Left cardiac atrium (tissue), 4 donors: ENCODE measurements at places on chromosomes 5 and 9. TPM values are rescaled to one million over a fixed set of nuclear protein-coding genes. Genes with fewer than 3 reads are reported as not detected.

DNA sequence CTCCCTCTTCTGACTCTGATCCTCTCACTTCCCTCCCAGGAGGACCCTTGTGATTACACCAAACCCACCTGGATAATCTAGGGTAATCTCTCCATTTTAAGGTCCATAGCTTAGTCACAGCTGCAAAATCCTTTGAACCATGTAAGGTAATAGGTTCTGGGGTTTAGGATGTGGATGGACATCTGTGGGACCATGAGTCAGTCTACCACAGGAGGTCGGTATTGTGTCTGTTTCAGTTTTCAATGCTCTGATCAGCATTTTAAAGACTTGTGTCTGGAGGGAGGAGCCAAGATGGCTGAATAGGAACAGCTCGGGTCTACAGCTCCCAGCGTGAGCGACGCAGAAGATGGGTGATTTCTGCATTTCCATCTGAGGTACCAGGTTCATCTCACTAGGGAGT is 112.6 kb downstream of the CAVIN4 start:
- DNase-seq, result no peak

- DNase-seq, result no peak
These were observed 33.6 kb upstream of the FBP1 start for GRCh38 chr9:94672811-94673487.

DNA sequence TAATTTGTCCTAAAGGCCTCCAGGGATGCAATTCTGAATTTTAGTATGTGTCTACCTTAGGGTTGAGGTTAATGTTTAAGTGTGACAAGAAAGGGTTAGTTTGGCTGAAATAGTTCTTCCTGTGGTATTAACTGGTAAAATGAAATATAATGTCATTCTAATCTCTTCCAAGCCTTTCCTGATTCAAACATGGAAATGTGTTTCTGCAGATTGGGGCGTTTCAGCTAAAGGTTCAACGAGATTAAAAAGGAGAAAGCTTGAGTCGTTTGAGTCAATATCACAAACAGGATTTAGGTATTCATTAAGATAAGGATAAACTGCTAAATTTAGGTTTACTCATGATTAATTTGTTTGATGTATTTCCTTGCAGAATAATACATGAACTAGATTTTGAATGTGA is 34.4 kb upstream of the ALDOB start:
- DNase-seq, result no peak

DNA sequence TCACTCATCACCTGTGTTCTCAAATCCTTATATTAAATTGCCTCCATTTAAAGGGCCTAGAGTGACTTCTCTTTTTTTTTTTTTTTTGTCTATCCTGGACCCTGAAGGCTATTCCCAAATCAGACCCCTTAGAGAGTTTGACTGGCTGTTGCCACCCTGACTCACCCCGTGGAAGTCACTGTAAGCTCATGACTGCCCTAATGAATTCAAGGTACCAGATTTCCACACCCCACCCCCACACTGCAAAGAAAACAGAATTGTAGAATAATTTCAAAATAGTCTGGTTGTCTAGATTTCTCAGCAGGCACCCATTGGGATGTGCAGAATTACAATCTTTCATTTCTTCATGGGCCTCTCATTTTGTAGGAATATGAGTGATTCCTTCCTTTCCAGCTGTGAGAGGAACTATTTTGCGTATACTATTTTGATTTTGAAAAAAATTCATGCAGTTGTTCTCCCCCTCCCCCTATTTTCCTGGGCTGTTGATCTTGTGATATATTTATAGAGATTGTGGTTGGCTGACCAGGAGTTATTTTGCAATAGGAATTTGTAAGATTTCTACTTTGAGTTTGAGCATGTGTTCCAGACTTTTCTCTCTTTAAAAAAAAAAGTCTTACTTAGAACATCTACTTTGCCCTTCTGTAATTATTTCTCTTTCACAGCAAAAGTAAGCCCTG is 79.1 kb downstream of the ZNF618 start:
- DNase-seq, result no peak

GRCh38 chr9:19231904-19232822 is 1.7 kb downstream of the DENND4C start:
- no peak for DNase-seq

- DNase-seq, result no peak
These were observed 47.3 kb downstream of the C9orf152 start for GRCh38 chr9:110160685-110161084.

DNA sequence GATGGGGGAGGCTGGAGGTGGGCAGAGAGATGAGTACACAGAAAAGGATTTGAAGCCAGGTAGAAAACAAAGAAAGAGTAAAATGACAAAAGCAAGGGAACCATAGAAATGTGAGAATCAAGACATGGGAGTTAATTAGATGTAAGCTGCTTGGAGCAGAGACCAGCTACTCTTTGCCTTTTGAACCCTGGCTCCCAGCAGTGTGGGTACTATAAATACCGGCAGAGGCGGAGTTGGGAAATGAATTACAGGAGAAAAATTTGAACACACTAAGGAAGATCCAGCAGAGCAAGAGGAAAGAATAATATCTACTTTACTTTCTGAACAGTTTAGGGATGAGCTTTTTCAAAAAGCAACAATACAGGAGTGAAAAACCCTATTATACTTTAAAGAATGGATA is 36.5 kb downstream of the KIF24 start:
- DNase-seq, result no peak

GRCh38 chr5:60814498-60814897 is 29.6 kb downstream of the ELOVL7 start:
- no peak for DNase-seq

DNA sequence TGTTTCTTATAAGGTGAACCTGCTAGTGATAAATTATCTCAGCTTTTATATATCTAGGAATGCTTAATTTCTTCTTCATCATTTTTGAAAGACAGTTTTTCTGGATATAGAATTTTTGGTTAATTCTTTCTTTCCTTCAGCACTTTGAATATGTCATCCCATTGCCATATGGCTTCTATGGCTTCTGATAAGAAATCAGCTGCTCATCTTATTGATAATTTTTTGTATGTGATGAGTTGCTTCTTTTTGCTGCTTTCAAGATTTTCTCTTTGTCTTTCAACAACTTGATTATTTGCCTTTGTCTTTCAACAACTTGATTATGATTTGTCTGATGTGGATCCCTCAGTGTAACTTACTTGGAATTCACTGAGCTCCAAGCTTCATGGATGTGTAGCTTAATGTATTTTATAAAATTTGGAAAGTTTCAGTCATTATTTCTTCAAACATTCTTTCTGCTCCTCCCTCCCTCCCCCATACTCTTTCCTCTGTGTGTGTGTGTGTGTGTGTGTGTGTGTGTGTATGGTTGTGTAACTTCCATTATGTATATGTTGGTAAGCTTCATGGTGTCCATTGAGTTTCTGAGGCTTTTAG is 243.9 kb downstream of the TLE1 start:
- no peak for DNase-seq

GRCh38 chr5:35777358-35778087 is 79.2 kb upstream of the IL7R start:
- peak; percentile 69 for DNase-seq

GRCh38 chr5:124343451-124343867 is 403.0 kb downstream of the ZNF608 start:
- DNase-seq, result no peak

DNA sequence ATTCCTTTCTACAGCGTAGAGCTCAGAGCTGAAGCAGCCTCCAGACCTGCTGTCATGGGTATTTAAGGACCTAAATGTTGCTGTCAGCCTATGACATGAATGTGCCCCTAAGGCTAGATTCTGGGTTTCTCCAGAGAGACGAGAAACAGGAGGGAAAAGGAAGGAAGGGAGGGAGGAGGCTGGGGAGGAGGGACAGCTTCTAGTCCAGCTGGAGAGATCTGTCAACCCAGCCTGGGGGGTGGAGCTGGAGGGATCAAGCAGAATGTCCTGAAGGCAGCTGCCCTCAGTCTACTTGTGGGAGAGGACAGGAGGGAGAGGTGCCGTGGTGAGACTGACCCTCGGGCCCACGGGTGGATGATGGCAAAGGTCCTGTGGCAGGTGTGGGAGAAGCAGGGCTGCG is 1.1 kb upstream of the DBH start:
- DNase-seq, result no peak

GRCh38 chr5:6710070-6710469 is 3.2 kb upstream of the TENT4A start:
- DNase-seq, result no peak

- peak; percentile 53 for DNase-seq
These were observed 144.5 kb downstream of the AOPEP start for GRCh38 chr9:94870793-94871558.

GRCh38 chr9:97280755-97281330 is 26.6 kb upstream of the CCDC180 start:
- DNase-seq, result no peak

DNA sequence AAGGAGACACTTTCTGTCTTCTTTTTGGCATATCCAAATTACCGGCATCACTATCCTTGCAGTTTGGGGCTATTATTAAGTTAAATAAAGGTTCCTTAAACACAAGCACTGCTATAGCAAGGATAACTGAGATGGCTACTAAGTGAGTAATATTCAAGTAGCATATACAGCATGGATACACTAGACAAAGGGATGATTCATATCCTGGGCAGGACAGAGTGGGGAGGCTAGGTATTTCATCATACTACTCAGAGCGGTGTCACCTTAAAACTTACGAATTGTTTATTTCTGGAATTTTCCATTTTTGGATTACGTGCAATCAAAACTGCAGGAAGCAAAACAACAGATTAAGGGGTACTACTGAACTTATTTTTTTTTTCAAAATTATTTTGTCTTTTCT is 54.1 kb downstream of the FER start:
- DNase-seq, result no peak

GRCh38 chr5:68409259-68409658 is 193.7 kb downstream of the PIK3R1 start:
- DNase-seq, result no peak

- DNase-seq, result no peak
These were observed 1.1 kb downstream of the ARL15 start for GRCh38 chr5:54309276-54309675.

- no peak for DNase-seq
These were observed 97.4 kb upstream of the CLINT1 start for GRCh38 chr5:157956271-157956885.

GRCh38 chr9:100426189-100426529 is 784 bp upstream of the MSANTD3 start:
- no peak for DNase-seq

GRCh38 chr5:16265141-16265540 is 85.5 kb upstream of the MARCHF11 start:
- DNase-seq, result no peak

DNA sequence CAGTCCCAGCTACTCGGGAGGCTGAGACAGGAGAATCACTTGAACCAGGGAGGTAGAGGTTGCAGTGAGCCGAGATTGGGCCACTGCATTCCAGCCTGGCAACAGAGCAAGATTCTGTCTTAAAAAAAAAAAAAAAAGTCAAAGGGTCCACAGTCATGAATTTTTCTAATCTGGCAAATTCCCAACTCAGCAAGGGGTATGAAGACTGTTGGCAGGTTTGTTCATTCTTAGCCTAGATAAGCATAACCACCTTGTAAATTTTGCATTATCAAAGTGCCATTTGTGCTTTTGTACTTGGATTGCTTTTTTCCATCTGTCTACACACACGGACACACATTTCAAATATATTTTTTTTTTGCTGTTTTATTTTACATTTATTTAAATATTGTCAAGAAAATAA is 299.8 kb upstream of the NUDT12 start:
- DNase-seq, result no peak

DNA sequence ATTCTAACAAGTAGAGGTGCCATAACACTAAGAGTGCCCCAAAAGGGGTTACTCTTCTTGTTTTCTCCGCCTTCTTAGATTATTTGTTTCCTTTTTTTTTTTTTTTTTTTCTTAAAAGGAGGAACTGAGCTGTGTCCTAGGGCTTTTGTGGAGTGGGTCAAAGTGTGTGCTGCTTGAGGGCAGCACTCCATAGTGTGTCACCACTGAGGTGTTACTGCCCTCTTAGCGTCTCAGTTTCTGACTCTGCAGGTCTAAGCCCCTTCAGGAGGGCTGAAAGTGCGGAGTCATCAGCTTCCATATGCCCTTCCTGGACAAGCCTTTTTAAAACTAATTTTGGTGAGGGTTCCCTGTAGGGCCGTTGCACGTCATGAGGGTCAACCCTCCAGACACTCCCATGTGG is 12.6 kb upstream of the NANS start:
- DNase-seq, result no peak

GRCh38 chr5:127910307-127910956 is 173.1 kb upstream of the SLC12A2 start:
- DNase-seq, result no peak

- DNase-seq, result peak; percentile 72
These were observed 149.3 kb upstream of the COL5A1 start for GRCh38 chr9:134492281-134492691.

DNA sequence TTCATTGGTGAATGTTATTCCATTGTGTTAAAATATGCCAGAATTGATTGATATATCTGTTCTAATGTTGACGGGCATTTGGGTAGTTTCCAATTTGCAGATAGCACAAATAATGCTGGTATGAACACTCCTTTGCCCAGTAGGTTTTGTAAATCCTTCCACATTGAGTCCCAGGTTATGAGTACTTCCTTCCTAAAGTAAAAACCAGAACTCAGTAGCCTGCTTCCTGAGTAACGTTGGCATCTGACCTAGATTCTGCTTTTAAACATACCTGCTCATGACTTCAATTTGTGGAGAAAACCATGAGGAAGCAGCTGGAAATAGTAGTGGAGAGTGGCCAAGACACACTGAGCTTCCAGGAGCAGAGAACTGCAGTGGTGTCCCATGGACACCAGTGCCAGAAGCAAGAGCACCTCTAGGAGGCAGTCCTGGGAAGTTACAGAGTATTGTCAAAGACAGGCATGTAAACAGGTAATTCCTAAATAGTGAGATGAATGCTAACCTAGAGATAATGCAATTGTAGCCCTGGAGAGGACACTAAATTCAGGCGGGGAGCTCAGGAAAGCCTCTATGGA is 24.3 kb upstream of the RASGRF2 start:
- DNase-seq, result no peak

- no peak for DNase-seq
These were observed 27.7 kb upstream of the QSOX2 start for GRCh38 chr9:136273244-136273865.

GRCh38 chr5:73985145-73985544 is 359.1 kb downstream of the ARHGEF28 start:
- DNase-seq, result no peak

- DNase-seq, result peak; percentile 66
These were observed 47.6 kb downstream of the RGS3 start for GRCh38 chr9:113511047-113511521.

DNA sequence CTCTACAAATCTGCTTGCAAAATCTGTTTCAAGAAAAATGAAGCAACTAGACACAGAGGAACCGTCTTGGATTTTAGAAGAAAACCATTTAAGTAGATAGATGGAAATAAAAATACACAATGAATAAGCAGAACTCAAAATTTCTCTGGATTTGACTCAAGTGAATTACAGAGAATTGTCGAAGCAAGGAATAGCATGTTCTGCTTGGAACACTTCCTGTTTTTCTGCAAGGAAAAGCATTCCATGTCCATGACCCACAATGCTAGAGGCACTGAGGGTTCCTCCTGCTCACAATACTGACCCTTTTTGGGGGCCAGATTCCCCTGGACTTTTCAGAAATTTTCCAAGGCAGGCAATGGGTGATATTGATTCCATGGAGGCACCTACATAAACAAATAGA is 29.8 kb downstream of the PRUNE2 start:
- DNase-seq, result no peak

Gene SLC6A19
- not detected for total RNA-seq

Gene PGM5
- total RNA-seq, result 276 TPM

Gene F2RL1
- total RNA-seq, result 3.9 TPM

Gene ENTREP1
- total RNA-seq, result 16.4 TPM

Gene TAF9
- 42.1 TPM for total RNA-seq

Gene SLC22A4
- total RNA-seq, result 3.3 TPM

Gene ADAMTS6
- 1.7 TPM for total RNA-seq

Gene GNAQ
- 27.8 TPM for total RNA-seq

Gene BARHL1
- total RNA-seq, result not detected

Gene SPATA31A3
- total RNA-seq, result not detected

Gene DND1
- total RNA-seq, result 0.44 TPM

Gene FBP2
- total RNA-seq, result 0.31 TPM
